ENCODE measurements at places on chromosomes 13 and 19.
A peak's percentile ranks its signal among the peaks of the same experiment; 100 is the strongest.

GRCh38 chr13:98938801-98939200 is 39.1 kb downstream of the DOCK9 start:
- DNase-seq: no peak

GRCh38 chr19:4654437-4655361 is 15.4 kb downstream of the TNFAIP8L1 start:
- no peak for DNase-seq

GRCh38 chr19:56900573-56901097 is 60.1 kb upstream of the PEG3 start:
- no peak for DNase-seq

GRCh38 chr19:46211201-46211881 is 18.2 kb upstream of the IGFL1 start:
- no peak for DNase-seq

GRCh38 chr13:49210669-49211068 is 9.5 kb upstream of the MLNR start:
- no peak for DNase-seq

DNA sequence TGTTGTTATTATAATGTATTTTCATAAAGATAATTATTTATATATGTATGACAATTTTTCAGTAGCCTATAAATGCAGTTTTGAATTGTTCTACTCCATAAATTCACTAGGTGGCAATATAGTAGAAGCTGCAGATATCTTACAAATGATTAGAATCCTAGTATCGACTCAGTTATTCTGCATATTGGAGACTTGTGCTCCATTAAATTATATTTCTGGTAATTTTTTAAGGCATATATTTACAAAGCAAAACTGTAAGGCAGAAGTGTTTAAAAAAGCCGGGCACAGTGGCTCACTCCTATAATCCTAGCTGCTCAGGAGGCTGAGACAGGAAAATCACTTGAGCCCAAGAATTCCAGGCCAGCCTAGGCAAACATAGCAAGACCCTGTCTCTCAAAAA is 58.7 kb downstream of the DPY19L3 start:
- no peak for DNase-seq

GRCh38 chr13:83503424-83503823 is 378.9 kb downstream of the SLITRK1 start:
- DNase-seq: no peak

GRCh38 chr19:6530386-6531162 is at the start of gene TNFSF9:
Gene TNFSF9 (plus strand): TSS chr19:6531026. CDS start chr19:6531037, 11 bp downstream.
- peak; percentile 73 for DNase-seq

- no peak for DNase-seq
Observed at GRCh38 chr19:6414793-6415590, 9.6 kb downstream of the KHSRP start.
